ENCODE measurements at places on chromosomes 6 and 20. TPM values are rescaled to one million over a fixed set of nuclear protein-coding genes. Genes with fewer than 3 reads are reported as not detected.

The ARHGAP40 gene
- total RNA-seq = not detected

The ACTL10 gene
- 3.4 TPM for total RNA-seq

The KCNK5 gene
- total RNA-seq = 19.8 TPM

The GPLD1 gene
- total RNA-seq = 9.0 TPM

The LY6G6D gene
- not detected for total RNA-seq

The IYD gene
- total RNA-seq = 26.5 TPM

The HINT3 gene
- total RNA-seq = 20.2 TPM

The SIGLEC1 gene
- not detected for total RNA-seq

The TBXT gene
- total RNA-seq = not detected

The EPPIN gene
- total RNA-seq = not detected

The NMBR gene
- not detected for total RNA-seq

The PLG gene
- total RNA-seq = not detected

The FAM50B gene
- not detected for total RNA-seq

The MYCT1 gene
- total RNA-seq = not detected

The PNPLA1 gene
- 0.25 TPM for total RNA-seq

The CCM2L gene
- total RNA-seq = 0.16 TPM

The BMP2 gene
- 24.3 TPM for total RNA-seq

The RFX6 gene
- 1.5 TPM for total RNA-seq

The CHRNA4 gene
- 0.11 TPM for total RNA-seq

The KCNQ5 gene
- 0.07 TPM for total RNA-seq

The LPA gene
- not detected for total RNA-seq

The RPL10A gene
- 1,082 TPM for total RNA-seq

The CDH26 gene
- 1.5 TPM for total RNA-seq

The LAMA4 gene
- total RNA-seq = not detected

The MOXD1 gene
- total RNA-seq = 0.09 TPM

The TOX2 gene
- total RNA-seq = not detected

The CD2AP gene
- 69.3 TPM for total RNA-seq
